ENCODE measurements at places on chromosomes 11 and 22.
A peak's percentile ranks its signal among the peaks of the same experiment; 100 is the strongest.

DNA sequence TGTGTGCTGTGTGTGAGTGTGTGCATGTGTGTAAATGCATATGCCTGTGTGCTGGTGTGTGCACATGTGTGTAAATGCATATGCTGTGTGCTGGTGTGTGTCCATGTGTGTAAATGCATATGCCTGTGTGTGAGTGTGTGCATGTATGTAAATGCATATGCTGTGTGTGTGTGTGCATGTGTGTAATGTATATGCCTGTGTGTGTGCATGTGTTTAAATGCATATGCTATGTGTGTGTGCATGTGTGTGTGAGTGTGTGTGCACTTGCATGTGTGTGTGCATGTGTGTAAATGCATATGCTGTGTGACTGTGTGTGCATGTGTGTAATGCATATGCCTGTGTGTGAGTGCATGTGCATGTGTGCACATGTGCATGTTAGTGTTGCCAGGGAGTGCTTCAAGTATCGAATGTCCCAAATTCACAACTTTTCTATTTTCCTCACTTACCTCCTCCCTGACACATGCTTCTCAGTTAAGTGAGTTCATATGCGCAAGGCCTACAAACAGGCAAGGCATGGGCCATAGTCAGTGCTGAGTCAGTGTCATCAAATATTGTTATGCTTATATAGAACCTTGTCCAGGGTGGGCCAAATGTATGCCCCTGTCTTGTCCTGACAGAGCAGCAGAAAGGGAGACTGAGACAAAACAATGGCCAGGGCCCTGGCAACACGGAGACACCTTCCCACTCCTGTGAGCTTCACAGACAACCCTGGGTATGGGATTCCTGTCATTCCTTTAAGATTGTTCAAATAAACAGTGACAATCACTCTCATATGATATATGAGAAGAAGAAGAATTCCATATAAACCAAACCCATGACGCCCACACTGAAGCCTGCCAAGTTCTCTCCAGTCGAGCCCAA is 38.6 kb downstream of the GGTLC2 start:
- no peak for DNase-seq

GRCh38 chr11:121953122-121953521 is 162.9 kb downstream of the BLID start:
- no peak for DNase-seq

GRCh38 chr11:82996966-82997606 is 74.6 kb downstream of the RAB30 start:
- DNase-seq = no peak

GRCh38 chr11:115775846-115776245 is 271.6 kb upstream of the CADM1 start:
- no peak for DNase-seq

DNA sequence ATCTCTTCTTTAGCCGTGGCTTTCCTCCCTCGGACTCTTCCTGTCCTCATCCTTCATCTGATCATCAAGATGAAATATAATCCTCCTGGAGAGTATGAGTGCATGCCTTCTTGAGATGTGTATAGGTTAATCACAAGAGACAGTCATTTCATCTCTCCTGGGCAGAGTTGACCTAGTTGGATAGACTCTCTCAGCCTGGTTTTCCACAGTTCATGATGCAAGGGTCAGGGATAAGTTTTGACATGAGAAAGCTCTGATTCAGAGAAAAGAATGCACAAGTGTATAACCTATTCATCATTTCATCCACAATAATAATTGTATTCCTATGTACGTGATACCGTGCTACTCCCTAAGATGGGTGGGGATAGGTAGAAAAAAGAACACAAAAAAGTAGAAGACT is 33.2 kb upstream of the CCDC90B start:
- no peak for DNase-seq

DNA sequence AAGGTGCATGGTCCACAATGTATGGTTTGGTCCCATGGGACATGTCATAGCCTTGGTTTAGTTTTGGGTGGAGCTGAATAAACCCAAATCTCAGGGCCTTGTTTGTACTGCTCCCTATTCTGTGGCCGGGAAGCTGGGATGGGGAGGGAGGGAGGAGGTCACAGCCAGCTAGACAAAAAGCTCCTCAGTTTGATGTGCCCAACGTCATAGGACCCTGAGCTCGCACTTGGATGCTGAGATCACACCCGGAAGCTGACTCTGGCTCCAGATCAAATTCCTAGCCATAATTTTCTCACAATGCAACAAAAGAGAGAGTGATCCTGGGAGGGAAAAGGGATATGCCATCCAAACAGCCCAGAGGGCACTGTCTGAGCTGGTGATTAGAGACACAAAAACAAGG is 1.5 kb downstream of the HSPB2 start:
- peak; percentile 40 for DNase-seq
